Cerebellum (tissue), 4 donors: ENCODE measurements at places on chromosomes 6 and 20. TPM values are rescaled to one million over a fixed set of nuclear protein-coding genes. Genes with fewer than 3 reads are reported as not detected.
A peak's percentile ranks its signal among the peaks of the same experiment; 100 is the strongest.

The FAM184A gene
- 30.4 TPM for total RNA-seq

The PGC gene
- 0.36 TPM for total RNA-seq

The TSHZ2 gene
- total RNA-seq: 7.1 TPM

The TRIM31 gene
- total RNA-seq: not detected

GRCh38 chr6:8110117-8110721 lies 7.9 kb upstream of the EEF1E1 start:
- no peak for DNase-seq

GRCh38 chr6:137039010-137039409 lies 5.8 kb downstream of the IL20RA start:
- no peak for DNase-seq

- DNase-seq: no peak
These were observed 22.6 kb upstream of the DYNLRB1 start for GRCh38 chr20:34493646-34494045.

The NKX2-2 gene
- total RNA-seq: 2.4 TPM

DNA sequence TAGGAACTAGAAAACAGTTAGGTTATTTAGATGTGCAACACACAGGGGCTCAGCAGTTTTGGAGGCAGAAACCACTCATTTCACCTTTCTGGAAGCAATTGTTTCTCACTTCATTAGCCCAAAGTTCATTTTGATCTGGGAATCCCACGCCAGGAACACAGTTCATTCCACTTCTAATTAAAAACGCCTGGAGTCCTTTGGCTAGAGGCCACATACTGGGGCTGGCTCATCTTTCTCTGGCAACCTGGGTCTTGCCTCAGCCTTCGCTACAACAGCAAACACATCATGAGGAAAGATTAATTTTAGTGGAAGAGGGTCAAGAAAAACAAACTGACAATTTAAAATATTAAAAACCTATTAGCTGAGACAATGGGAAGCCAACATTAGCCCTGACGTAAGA lies 69.7 kb downstream of the RFPL4B start:
- DNase-seq: no peak

The CNKSR3 gene
- 1.7 TPM for total RNA-seq

The PLN gene
- total RNA-seq: 0.45 TPM

GRCh38 chr20:219290-220115 lies 7.6 kb upstream of the DEFB129 start:
- DNase-seq: peak; percentile 5

DNA sequence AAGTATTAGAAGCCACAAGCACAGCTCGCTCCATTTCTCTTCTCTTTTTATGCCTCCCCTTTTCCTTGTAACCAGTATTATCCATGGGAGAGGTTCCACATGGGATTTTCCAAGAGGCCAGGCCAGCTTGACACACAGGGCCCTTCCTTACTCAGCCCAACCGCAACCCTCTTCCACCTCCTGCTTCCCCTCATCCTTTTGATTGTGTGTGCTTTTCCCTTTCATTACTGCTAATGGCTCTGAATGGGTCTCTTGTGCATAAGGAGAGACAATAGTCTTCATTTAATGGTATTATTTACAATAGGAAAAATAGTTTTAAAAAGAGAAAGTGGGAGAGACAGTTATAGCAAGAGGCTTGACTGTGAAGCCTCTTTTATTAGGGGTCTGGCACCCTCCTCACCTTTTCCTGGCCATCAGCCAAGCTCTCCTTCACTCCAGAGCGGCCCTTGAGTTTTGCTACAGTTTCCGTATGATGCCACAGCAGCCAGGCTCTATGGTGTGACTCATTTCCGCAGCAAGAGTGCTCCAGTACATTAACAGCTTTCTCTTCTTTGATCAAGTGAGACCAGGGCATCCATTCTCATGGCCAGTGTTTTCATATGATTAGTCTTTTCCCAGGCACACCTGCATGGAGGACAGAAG lies 579.5 kb downstream of the TFAP2B start:
- DNase-seq: no peak

The CDC40 gene
- total RNA-seq: 18.2 TPM

GRCh38 chr20:36754656-36755222 lies 8.8 kb upstream of the NDRG3 start:
- DNase-seq: peak; percentile 75

GRCh38 chr6:31592396-31592771 lies 422 bp downstream of the NCR3 start:
- DNase-seq: no peak

The RBM24 gene
- 6.2 TPM for total RNA-seq

- DNase-seq: no peak
These were observed 38.4 kb downstream of the INSM1 start for GRCh38 chr20:20406306-20406705.

GRCh38 chr6:166998256-166999144 lies 697 bp upstream of the CEP43 start:
- no peak for DNase-seq

The C2 gene
- 4.1 TPM for total RNA-seq

- DNase-seq: peak; percentile 88
These were observed 1.4 kb upstream of the MICAL1 start for GRCh38 chr6:109456710-109457561.

GRCh38 chr6:168033791-168034190 lies 36.3 kb downstream of the KIF25 start:
- DNase-seq: no peak

- DNase-seq: no peak
These were observed 374 bp upstream of the ABCC10 start for GRCh38 chr6:43426928-43427405.

- no peak for DNase-seq
These were observed 33.5 kb downstream of the CYB5R4 start for GRCh38 chr6:83893024-83893423.

- peak; percentile 75 for DNase-seq
These were observed 212.6 kb upstream of the PCSK2 start for GRCh38 chr20:17014217-17014616.

- DNase-seq: no peak
These were observed 25.3 kb upstream of the CSNK2A1 start for GRCh38 chr20:568673-569415.

GRCh38 chr6:154721460-154721859 lies 11.8 kb upstream of the SCAF8 start:
- no peak for DNase-seq

DNA sequence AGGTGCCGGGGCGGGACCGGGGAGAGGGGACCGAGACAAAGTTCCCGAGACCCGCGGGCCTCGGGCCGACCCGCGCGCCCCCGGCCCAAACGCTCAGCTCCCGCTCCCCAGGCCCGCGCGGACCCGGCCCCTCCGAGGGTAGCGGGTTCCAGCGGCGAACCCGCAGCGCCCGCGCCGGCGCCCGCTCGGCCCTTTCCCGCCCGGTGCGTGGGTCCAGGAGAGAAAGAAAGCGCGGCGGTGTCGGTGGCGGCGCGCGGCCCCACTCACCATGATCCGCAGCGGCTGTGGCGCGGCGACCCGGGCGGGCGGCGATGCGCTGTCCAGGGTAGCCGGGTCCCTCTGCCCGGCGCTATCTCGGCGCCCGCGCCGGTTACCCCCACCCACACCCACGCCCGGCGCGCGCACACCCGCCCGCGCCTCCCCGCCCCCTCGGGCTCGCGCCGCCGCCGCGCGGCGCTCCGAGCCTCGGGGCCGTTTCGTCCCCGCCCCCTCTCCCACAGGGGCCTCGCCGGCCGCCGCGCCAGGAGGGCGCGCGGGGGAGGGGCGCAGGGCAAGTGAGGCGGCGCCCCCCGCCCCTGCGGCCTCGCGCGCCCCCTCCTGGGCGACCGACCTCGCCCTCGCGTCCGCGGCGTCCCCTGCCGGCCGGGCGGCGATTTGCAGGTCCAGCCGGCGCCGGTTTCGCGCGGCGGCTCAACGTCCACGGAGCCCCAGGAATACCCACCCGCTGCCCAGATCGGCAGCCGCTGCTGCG lies at the start of gene ELOVL2:
Gene ELOVL2 (minus strand): TSS at position 345 of the 751 bp plus-strand sequence. CDS start 75 bp downstream, at position 270.
- peak; percentile 15 for DNase-seq

The PDE7B gene
- total RNA-seq: 4.1 TPM

The MATN4 gene
- not detected for total RNA-seq

GRCh38 chr6:2369606-2370005 lies 124.2 kb upstream of the GMDS start:
- DNase-seq: no peak

- no peak for DNase-seq
These were observed 119.5 kb upstream of the KCNG1 start for GRCh38 chr20:51142448-51142847.

DNA sequence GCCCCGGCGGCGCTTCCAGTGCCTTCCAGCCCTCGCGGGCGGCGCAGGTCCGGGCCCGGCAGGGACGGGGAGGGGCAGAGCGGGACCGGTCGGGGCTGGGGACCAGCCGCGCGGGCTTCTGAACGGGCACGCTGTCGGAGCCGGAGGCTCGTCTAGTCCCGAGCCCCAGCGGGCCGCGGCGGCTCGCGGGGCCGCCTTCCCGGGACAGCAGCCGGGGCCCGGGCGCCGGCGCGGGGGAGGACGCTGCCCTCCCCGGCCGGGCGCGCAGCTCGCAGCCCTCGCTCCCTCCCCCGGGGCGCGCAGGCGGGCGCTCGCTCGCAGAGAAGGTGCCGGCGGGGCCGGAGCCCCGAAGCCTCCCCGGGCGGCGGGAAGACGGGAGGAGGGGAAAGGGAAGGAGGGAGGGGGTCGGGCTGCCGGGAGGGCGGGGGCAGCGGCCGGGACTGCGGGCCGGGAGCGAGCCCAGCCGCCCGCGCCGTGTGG lies 696 bp upstream of the SIRPA start:
- no peak for DNase-seq

The VSTM2L gene
- 52.6 TPM for total RNA-seq

DNA sequence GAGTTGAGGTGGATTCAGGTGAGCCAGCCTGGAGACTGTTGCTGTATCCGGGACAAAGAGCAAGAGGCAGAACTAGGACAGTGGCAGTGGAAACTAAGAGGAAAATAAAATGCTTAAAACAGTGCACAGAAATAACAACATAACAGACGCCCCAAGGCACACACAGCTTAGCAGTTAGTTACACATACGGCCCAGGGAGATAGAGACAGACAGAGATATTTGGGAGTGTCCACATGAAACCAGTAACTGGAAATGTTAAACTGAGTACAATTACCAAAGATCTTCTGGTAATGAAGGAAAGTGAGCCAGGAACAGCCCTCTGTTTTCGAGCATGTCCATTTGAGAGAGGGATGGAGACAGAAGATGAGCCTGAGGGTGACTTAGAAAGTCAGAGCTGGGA lies 237.5 kb upstream of the QKI start:
- DNase-seq: no peak

DNA sequence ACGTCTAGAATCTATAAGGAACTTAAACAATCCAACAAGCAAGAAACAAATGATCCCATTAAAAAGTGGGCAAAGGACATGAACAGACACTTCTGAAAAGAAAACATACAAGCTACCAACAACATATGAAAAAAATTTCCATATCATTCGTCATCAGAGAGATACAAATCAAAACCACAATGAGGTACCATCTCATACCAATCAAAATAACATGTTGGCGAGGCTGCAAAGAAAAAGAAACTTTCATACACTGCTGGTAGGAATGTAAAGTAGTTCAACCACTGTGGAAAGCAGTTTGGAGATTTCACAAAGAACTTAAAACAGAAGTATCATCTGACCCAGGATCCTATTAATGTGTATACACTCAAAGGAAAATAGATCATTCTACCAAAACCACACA lies 243.9 kb upstream of the RUNX2 start:
- no peak for DNase-seq

DNA sequence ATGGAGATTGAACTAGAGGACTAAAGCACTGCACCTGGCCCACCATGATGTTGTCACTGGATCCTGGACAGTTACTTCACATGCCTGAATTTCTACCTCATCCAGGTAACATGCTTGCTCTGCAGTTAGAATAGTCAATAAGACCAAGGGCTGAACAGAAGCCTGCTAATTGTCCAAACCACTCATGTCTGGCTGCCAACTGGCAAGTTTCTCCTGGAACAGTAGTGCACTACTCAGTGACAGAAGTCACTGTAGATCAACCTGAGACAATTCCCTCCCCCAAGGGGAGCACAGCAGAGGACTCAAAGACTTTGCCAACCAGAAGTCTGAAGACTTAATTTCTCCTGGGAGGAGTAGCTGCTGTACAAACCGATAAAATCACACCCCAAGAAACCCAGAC lies 454.6 kb upstream of the MARCKS start:
- peak; percentile 28 for DNase-seq

DNA sequence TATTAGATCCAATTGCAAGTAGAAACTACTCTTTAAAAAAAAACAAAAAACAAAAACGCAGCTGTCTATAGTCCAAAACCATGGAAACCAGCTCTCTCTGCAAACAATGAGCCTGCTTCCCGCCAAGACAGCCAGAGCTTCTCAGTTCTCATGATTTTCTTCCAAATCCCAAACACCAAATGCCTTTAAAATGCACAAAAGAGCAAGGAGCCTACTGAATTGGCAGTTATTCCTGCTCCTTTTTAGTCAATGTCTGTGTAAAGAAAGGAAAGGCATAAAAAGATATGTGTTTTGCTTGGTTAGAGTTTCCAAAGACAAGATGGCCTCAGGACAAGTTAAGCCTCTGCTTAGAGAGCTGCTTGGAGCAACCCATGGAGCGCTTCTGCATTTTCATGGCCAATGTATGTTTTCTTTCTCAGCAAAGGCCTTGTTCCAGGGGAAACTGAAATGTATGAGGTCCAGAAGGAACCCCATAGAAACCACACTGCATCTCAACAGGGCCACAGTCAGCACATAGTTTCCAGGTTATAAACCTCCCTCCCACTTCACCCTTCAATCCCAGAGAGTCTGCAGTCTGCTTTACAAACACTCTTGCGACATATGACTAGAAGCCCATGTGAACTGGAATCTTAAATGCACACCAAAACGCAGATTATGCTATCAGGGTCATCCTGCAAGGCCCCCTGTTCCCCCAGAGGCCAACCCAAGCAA lies 209.3 kb upstream of the TAB2 start:
- peak; percentile 3 for DNase-seq

DNA sequence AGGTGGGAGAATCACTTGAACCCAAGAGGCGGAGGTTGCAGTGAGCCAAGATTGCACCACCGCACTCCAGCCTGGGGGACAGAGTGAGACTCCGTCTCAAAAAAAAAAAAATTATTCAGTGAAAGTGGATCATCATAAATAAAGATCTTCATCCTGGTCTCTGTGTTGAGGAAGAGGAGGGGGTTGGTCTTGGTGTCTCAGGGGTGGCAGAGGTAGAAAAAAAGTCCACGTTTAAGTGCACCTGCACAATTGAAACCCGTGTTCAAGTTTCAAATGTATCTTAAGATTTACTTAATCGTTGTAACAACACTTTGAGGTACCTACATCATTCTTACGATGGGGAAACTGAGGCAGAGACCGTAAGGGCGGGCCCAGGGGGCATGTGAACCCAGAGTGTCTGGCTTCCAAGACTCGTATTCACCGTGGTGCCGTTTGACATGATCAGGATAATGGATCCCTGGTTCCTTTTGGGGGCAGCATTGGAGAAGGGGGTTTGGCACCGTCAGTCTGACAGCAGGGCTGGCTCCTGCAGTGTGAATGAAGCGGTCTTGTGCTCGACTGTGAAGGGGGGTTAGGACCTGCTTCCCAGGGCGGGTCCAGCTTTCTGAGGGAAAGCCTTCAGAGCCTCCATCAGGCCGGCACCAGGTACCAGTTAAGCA lies 32.9 kb upstream of the ID1 start:
- no peak for DNase-seq

The ZNF311 gene
- total RNA-seq: 5.5 TPM

The ADGRG6 gene
- 25.6 TPM for total RNA-seq

GRCh38 chr6:7758456-7758855 lies 32.6 kb downstream of the BMP6 start:
- no peak for DNase-seq

The CEP162 gene
- total RNA-seq: 24.3 TPM
